ENCODE measurements at places on chromosomes 6 and 20. TPM values are rescaled to one million over a fixed set of nuclear protein-coding genes. Genes with fewer than 3 reads are reported as not detected.

- peak; percentile 48 for DNase-seq
- no peaks in the 10 kb centered on the region for H3K27me3 ChIP-seq
- H3K4me3 ChIP-seq = peak overlapping the region; percentile 86
- no peaks in the 10 kb centered on the region for H3K36me3 ChIP-seq
These were observed 1.1 kb downstream of the LRRC1 start for GRCh38 chr6:53795702-53796450.

- no peaks in the 10 kb centered on the region for H3K36me3 ChIP-seq
- H3K4me3 ChIP-seq = peak overlapping the region; percentile 19
- peak overlapping the region; percentile 92 for H3K27ac ChIP-seq
- H3K4me1 ChIP-seq = peaks cover 39% of the 10 kb centered on the region
- H3K27me3 ChIP-seq = no peaks in the 10 kb centered on the region
These were observed 391.8 kb downstream of the ARHGAP18 start for GRCh38 chr6:129317931-129318820.

GRCh38 chr20:39412091-39412490, 449.9 kb downstream of the DHX35 start:
- DNase-seq = no peak
- no peak overlapping the region for H3K27ac ChIP-seq
- H3K4me3 ChIP-seq = no peak overlapping the region
- H3K36me3 ChIP-seq = no peaks in the 10 kb centered on the region

The TBXT gene
- total RNA-seq = not detected

- H3K36me3 ChIP-seq = no peaks in the 10 kb centered on the region
- H3K27me3 ChIP-seq = peaks cover 82% of the 10 kb centered on the region
These were observed 24.6 kb downstream of the RIMS4 start for GRCh38 chr20:44785768-44786167.

The KHDRBS2 gene
- not detected for total RNA-seq

- peaks cover 7% of the 10 kb centered on the region for H3K4me1 ChIP-seq
- H3K27me3 ChIP-seq = no peaks in the 10 kb centered on the region
- no peak for DNase-seq
- H3K27ac ChIP-seq = peak overlapping the region; percentile 83
- H3K4me3 ChIP-seq = peak overlapping the region; percentile 80
These were observed 822 bp downstream of the AFG1L start for GRCh38 chr6:108295676-108296075.

The OPRM1 gene
- not detected for total RNA-seq

DNA sequence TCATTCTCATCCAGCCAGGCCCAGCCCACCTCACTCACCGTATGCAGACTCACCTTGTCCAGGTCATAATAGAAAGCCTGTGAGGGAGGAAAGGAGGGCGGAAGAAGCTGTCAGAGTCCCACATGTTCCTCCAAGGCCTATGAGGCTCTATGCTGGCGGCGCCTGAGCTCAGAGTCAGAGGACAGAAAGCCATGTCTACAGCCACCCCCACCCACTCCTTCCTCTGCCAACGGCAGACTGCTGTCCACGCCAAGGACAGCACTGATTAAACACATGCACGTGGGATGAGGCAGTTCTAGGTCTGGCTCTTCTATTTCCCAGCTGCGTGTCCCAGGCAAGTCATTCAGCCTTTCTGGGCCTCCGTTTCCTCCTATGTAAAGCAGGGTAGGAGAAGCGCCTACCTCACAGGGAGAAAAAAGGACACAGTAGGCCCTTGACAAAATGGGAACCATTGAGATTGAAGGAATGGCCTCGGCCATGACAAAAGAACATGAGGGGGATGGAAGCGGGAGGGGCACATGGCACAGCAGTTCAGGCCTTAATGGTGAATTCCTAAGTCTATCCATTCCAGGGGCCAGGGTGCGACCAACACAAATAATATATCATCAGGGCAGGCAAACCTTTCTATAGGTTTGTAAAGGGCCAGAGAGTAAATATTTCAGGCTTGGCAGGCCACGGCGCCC, 80.1 kb downstream of the RIPOR3 start:
- H3K4me3 ChIP-seq = no peak overlapping the region
- no peak overlapping the region for H3K27ac ChIP-seq
- H3K27me3 ChIP-seq = no peaks in the 10 kb centered on the region
- no peaks in the 10 kb centered on the region for H3K36me3 ChIP-seq

GRCh38 chr6:154301839-154302752, 54.5 kb downstream of the IPCEF1 start:
- DNase-seq = no peak
- no peaks in the 10 kb centered on the region for H3K36me3 ChIP-seq
- H3K27me3 ChIP-seq = no peaks in the 10 kb centered on the region

The FOXF2 gene
- total RNA-seq = not detected

DNA sequence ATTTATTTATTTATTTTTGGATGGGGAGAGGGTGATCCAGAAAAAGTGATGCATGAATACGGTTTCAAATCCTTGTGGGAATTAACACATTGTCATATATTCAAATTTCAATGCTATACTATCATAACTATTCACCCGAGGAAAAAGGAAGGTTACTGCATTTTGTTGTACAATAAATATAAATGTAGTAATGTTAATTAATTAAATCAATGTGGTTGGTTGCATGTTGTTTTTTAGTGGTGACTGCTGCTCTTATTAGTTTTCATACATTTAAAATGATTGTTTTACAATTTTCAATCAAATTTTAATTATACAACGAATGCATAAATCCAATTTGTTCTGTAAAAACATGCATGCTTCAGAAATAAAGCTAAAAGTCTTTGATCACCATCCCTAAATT, 180.5 kb downstream of the ZFP64 start:
- no peaks in the 10 kb centered on the region for H3K36me3 ChIP-seq
- H3K4me3 ChIP-seq = no peak overlapping the region
- no peak for DNase-seq
- H3K27me3 ChIP-seq = no peaks in the 10 kb centered on the region
- H3K4me1 ChIP-seq = no peaks in the 10 kb centered on the region

DNA sequence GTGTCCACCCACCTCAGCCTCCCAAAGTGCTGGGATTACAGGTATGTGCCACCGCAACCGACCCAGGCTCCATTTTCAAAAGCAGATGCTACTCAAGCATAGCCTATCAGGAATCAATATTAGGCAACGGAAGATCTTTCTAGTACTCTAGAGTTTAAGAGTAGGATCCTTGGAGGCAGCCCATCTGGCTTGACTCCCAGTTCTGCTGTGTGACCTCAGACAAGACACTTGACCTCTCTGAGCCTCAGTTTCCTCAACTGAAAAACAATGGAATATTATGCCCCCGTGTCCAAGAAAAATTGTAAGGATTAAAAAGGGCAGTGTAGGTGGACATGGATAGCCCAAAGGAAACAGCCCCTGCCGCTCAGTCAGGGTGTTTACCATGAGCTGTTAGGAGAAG, 14.5 kb downstream of the ADA start:
- no peak for DNase-seq
- H3K27ac ChIP-seq = no peak overlapping the region
- no peaks in the 10 kb centered on the region for H3K27me3 ChIP-seq
- H3K4me1 ChIP-seq = peaks cover 5% of the 10 kb centered on the region

The CAP2 gene
- 10.0 TPM for total RNA-seq

The PGBD1 gene
- total RNA-seq = 3.9 TPM

The CST7 gene
- not detected for total RNA-seq

DNA sequence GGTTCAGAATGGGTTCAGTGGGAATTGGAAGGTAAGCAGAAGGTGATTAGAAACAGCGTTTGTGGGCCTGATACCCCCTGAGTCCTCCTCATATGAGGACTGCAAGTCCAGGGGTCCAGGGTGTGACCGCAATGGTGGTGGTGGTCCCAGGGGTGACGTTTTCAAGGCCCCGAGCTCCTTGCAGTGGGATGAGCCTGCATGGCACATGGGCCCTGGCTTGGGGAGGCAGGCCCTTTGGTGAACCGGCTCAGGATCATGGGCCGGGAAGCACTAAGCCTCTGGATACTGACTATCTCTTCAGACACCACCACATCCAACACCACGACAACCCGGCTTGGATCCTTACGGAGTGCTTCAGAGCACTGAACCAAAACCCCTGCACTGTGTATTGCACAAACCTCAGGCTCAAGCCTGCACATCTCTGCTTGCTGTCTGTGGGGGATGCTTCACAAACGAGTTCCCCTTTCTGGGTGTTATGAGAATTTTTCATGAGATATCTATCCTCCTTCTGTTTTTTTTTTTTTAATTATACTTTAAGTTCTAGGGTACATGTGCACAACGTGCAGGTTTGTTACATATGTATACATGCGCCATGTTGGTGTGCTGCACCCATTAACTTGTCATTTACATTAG, 67.9 kb downstream of the STK35 start:
- H3K27me3 ChIP-seq = peaks cover 8% of the 10 kb centered on the region
- H3K27ac ChIP-seq = no peak overlapping the region
- H3K4me3 ChIP-seq = no peak overlapping the region
- H3K36me3 ChIP-seq = no peaks in the 10 kb centered on the region

GRCh38 chr6:38476888-38477287, 162.8 kb downstream of the BTBD9 start:
- no peaks in the 10 kb centered on the region for H3K36me3 ChIP-seq
- H3K4me1 ChIP-seq = no peaks in the 10 kb centered on the region
- no peaks in the 10 kb centered on the region for H3K27me3 ChIP-seq
- no peak overlapping the region for H3K27ac ChIP-seq

- H3K4me3 ChIP-seq = no peak overlapping the region
- no peak for DNase-seq
- H3K4me1 ChIP-seq = no peaks in the 10 kb centered on the region
- H3K36me3 ChIP-seq = no peaks in the 10 kb centered on the region
- no peak overlapping the region for H3K27ac ChIP-seq
These were observed 29.8 kb upstream of the GMDS start for GRCh38 chr6:2274981-2275891.

The CLDN20 gene
- not detected for total RNA-seq

GRCh38 chr20:11791835-11792567, 125.7 kb upstream of the BTBD3 start:
- H3K27ac ChIP-seq = peak overlapping the region; percentile 69
- H3K36me3 ChIP-seq = no peaks in the 10 kb centered on the region
- H3K27me3 ChIP-seq = no peaks in the 10 kb centered on the region

The PROCR gene
- total RNA-seq = 7.5 TPM

The GPSM3 gene
- 10.4 TPM for total RNA-seq

- no peak overlapping the region for H3K27ac ChIP-seq
- no peaks in the 10 kb centered on the region for H3K36me3 ChIP-seq
- no peaks in the 10 kb centered on the region for H3K27me3 ChIP-seq
- no peak overlapping the region for H3K4me3 ChIP-seq
- no peak for DNase-seq
- no peaks in the 10 kb centered on the region for H3K4me1 ChIP-seq
These were observed 10.4 kb downstream of the ELOVL5 start for GRCh38 chr6:53338304-53338703.

The MUCL3 gene
- total RNA-seq = not detected

DNA sequence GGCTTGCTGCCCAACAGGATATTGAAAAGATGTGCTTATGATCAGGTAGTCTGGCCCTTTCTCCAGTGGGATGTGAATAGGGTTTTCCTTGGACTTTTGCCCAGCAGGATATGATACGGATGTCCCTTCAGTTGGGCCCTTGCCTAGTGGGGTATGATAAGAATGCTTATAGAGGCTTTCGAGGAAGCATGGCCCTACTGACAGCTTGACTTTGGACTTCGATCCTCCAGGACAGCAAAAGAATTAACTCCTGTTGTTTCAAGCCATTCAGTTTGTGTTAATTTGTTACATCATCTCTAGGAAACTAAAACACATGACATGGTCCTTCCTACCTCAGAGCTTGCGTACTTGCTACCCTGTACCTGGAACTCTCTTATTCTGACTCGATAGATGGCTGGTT, 9.7 kb upstream of the ZNF334 start:
- H3K27ac ChIP-seq = no peak overlapping the region
- no peaks in the 10 kb centered on the region for H3K4me1 ChIP-seq
- H3K4me3 ChIP-seq = no peak overlapping the region

The CFB gene
- total RNA-seq = 22.6 TPM

GRCh38 chr6:25477006-25477590, 174.9 kb upstream of the SCGN start:
- H3K27ac ChIP-seq = no peak overlapping the region
- H3K27me3 ChIP-seq = no peaks in the 10 kb centered on the region
- no peaks in the 10 kb centered on the region for H3K4me1 ChIP-seq
- H3K36me3 ChIP-seq = 0 out of 2 replicates have a peak, but pooled peaks cover 4% of the 10 kb centered on the region
- no peak for DNase-seq
- H3K4me3 ChIP-seq = no peak overlapping the region
